ENCODE measurements at places on chromosomes 12 and 14.

DNA sequence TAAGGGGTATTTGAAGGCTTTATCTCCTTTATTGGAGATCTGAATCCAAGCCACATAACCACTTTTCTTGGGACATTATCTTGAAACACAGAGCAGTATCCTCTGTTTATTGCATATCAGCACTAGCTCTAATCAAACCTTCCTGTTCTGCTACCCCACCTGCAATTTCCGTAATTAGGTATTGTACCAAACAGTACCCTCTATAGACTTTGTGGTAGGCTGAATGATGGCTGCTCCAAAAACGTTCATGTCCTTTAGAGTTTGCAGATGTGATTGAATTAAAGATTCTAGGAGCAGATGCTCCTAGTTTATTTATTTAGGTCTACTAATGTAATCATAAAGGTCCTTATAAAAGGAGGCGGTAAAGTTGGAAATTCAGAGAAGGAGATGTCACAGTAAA, 573.0 kb upstream of the ATXN7L3B start:
- DNase-seq = no peak

DNA sequence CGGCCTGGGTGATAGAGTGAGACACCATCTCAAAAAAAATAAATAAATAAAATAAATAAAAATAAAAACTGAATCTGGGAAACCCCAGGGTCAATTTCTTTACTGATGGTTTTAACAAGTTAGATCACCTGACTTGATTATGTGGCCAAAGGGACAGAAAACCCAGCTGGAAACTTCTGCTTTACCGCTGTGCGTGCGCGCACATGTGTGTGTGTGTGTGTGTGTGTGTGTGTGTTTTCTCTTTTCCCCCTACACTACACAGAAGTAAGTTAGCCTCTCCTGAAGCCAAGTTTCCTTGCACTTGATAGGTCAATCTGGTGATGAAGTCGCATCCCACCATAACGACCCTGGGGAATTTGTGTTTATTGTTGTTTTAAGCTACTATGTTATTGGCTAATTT, 105.3 kb upstream of the AMN1 start:
- no peak for DNase-seq

GRCh38 chr14:103206023-103206481, 82.8 kb downstream of the TNFAIP2 start:
- DNase-seq = no peak

- DNase-seq = no peak
Measured at GRCh38 chr12:128621304-128621703, 202.5 kb downstream of the SLC15A4 start.

- peak; percentile 86 for DNase-seq
Measured at GRCh38 chr14:68788996-68789820, 3.7 kb downstream of the ZFP36L1 start.

DNA sequence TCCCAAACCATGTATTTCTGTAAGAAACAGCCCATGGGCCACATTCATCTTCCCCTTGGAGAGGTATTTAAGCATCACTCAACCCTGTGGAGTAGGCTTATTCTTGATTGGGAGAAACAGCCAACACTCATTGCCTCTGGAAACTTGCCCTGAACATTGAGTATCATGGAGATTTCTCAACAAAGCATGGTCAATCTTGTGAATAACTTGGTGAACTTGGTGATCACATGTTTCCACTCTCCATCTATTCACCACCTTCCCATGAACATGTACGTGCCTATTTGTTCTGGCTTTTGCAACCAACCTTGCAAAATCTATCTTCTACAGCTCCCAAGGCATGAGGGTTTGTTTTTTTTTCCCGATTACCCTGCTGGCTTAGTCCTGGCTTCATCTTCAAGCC, 163.2 kb downstream of the PAH start:
- DNase-seq = no peak

GRCh38 chr12:92208613-92209121, 63.0 kb upstream of the BTG1 start:
- peak; percentile 61 for DNase-seq

DNA sequence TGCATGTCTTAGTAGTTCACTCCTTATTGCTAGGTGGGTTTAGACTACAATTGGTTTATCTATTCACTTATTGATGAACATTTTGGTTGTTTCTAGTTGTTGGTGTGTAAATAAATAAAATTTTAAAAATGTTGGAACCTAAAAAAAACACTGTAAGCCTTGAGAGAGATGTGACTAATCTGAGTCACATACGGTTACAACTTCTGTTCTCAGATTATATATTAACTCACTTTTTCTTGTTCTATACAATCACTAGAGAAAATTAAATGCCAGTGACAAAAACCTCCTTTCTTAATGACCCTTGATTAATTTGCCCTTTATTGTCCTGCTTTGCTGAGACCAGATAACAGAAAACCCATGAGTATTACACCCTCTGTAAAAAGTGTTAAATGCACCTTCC, 7.1 kb upstream of the TDG start:
- DNase-seq = no peak

GRCh38 chr12:111401167-111401605, 4.5 kb upstream of the SH2B3 start:
- DNase-seq = no peak

DNA sequence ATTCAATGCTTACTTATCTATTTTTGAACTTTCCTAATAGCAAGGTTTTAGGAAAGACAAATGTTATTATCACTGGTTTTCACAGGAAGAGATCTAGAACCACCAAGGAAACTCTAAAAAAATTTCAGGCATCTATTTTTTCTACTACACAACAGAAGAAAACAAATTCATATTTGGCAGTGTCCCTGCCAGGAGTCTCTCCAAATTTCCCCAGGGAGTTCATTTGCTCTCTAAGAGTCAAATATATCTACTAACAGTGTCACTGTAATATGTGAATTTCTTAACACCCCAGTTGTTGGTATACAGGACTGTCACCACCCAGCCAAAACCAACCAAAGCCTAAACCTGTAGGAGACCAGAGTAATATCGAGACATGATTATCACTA, 83.4 kb downstream of the STXBP6 start:
- no peak for DNase-seq

DNA sequence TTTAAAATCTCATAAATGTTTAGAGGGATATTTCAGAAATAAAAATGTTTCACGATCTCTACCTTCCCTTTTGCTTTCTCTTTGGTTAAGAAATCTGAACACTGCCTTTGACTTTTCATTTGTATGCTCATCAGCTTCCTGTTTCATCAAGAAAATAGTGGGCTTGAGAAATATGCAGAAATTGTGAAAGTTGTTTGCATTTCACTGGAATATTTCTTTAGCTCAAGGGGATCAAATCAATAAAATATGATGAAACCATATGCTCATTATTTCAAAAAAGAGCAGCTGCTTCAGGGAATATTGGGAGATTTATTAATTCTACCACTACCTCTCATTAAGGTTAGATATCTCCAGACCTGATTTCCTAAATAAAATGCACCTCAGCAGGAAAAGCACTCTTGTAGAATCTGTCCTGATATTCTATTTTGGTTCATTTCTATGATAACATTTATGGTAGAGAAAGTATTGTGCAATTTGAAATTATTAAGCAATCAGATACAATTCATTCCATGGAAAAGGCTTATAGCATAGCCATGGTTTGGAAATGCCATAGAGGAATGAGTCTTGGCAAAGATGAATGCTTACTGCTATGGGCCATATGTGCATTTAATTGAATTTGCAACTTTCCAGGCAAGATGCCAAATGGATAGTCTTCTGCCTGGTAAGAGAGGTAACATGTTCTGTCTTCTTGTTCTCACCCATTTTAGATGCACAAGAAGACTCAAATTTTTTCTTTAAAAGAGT, 212.6 kb upstream of the SLC16A7 start:
- DNase-seq = no peak

GRCh38 chr12:79322905-79323304, 367.9 kb downstream of the PAWR start:
- no peak for DNase-seq

DNA sequence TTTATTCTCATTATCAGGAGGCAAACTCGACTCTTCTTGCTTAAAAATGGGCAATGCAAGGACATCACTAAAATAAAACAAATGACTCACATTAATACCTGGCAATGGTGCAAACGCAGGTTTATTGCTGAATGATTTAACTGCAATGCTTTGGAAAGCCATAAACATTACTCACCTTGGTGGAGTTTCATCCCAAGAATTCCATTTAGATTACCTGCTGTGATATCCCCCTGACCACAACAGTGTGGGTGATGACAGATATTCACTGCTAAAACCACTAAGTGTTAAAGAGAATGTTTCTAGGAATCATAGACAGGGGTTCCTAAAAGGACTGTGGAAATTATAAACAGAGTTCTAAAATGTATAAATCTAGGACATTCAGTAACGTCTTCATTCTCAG, 35.3 kb upstream of the CSRNP2 start:
- no peak for DNase-seq

- no peak for DNase-seq
Measured at GRCh38 chr14:31229009-31229408, 21.4 kb upstream of the HECTD1 start.

DNA sequence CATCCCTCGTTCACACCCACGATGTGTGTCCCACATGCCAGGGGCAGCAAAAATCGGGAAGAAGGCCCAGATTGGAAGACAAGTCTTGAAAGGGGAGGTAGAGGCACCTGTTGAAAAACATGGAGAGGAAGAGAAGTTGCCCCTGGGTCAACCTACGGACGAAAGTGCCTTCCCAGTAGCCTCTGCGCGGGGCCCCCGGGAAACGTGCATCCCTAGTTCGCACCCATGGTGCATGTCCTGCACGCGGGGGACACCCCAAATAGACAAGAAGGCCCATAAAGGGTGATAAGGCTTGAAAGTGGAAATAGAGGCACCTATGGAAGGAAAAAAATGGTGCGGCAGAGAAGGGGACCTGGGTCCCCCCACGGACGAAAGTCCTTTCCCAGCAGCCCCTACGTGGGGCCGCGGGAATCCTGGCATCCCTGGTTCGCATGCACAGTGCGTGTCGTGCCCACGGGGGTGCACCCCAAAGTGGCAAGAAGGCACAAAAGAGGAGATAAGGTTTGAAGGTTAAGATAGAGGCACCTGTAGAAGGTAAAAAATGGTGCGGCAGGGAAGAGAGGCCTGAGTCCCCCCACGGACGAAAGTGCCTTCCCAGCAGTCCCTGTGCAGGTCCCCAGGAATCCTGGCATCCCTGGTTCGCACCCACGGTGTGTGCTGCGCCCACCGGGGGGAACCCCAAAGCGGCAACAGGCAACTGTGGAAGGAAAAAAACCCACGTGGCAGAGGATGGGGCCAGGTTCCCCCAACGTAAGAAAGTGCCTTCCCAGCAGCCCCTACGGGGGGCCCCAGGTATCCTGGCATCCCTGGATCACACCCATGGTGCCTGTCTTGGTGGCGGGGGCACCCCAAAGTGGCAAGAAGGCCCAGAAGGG, 278.3 kb downstream of the ALG10 start:
- no peak for DNase-seq

- no peak for DNase-seq
Measured at GRCh38 chr14:82897469-82898308, 1364.0 kb upstream of the SEL1L start.

DNA sequence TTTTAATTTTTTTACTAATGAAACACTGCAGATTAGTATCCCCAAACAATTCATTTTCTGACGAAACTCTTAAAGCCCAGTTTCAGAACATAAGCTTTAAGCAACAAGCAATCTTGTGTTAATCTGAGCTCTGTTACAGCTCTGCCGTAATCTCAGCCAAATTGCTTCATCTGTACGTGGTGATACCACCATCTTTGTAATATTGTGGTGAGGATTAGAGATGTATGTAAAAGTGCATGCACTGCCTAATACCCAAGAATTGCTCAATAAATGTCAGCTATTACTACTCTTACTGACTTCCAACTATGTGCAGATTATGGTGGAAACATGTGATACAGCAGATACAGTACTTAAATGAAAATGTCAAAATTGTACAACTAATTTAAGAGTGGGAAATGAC, 1.8 kb downstream of the AKAP5 start:
- no peak for DNase-seq

- peak; percentile 52 for DNase-seq
Measured at GRCh38 chr14:91413547-91414474, 3.8 kb downstream of the CCDC88C start.

- no peak for DNase-seq
Measured at GRCh38 chr14:85607651-85608081, 77.7 kb downstream of the FLRT2 start.

GRCh38 chr14:32692441-32692840, 246.2 kb upstream of the NPAS3 start:
- no peak for DNase-seq

GRCh38 chr14:58731465-58732293, 93.9 kb downstream of the DACT1 start:
- DNase-seq = no peak

DNA sequence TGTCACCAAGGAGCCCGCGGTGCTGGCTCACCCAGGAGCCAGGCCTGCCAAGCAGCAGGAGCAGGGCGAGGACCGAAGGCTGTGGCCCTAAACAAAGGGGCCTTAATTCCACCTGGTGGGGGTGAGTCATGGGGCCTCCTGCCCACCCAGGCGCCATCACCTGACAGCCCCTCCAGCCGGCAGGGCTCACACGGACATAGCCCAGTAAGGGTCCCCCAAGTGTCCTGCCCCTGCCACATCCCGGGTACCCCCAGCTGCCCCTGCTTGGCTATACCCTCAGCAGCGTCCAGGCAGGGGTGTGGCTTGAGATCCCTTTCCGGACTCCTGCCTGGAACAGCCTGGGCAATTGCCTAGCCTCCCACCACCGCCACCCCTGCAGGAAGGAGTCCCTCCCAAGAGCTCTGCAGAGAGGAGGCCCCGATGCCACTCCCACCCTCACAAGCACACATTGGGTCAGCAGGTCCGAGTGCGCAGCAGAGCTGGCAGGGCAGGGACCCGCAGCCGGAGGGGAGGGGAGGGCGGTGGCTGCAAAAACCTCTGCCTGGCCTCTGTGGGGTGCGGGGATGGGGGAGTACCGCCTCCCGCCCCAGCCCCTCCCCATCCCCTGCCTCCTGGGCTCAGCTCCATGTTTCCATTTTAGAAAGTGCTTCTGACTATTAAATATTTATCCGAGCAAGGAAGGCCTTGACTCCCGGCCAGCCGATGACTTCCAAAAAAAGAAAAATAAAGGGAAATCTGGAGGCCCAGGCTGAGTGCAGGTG, 4.6 kb downstream of the AHNAK2 start:
- no peak for DNase-seq

GRCh38 chr12:107484941-107485340, 200.7 kb upstream of the PWP1 start:
- DNase-seq = no peak

GRCh38 chr12:54601841-54602240, 13.4 kb upstream of the PPP1R1A start:
- DNase-seq = no peak

DNA sequence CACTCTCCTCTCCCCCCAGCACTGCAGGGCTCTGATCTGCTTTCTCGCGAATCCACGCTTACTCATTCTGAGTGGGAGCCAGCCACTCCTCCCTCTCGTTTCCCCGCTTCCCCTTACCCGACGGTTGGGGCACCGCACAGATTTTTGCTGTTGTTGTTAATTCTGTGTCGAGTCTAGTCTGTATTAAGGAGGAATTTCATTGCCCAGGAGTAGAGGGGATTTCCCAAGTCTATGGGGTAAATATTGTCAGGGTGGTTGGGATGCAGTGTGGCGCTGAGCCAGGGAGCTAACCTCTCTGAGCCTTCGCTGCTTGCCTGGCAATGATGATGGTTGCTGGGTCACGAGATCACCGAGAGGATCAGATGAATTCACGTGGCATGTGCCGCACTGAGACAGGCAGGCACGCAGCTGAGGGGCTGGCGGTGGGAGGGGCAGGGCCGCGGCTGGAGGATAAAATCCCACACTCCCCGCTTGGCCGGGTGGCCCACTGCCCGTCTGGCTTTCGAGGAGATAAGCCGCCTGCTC, 18.5 kb downstream of the NCOR2 start:
- DNase-seq = no peak

- DNase-seq = peak; percentile 82
Measured at GRCh38 chr12:111429828-111430432, 24.2 kb downstream of the SH2B3 start.
